ENCODE measurements at places on chromosomes 7 and 10.
A peak's percentile ranks its signal among the peaks of the same experiment; 100 is the strongest.

DNA sequence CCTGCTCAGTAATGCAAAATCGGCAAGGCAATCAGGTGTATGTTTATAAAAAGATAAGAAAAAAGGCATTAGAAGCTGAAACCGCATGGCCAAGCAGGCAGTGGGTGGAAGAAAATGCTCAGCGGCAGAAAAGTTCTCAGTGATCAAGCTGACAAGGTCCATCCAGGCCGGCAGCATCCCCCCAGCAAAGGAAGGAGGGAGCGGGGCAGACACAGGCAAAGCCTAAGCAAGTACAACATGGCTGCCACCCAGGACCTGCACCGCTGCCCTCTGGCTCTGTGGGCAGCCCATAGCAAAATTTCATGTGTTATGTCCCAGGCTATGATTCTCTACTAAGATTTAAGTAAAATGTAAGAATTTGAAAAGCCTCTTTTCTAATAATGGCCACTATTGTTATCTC lies 45.4 kb downstream of the MRPS24 start:
- no peak for DNase-seq

GRCh38 chr7:28002638-28003037 lies 178.0 kb downstream of the JAZF1 start:
- no peak for DNase-seq

DNA sequence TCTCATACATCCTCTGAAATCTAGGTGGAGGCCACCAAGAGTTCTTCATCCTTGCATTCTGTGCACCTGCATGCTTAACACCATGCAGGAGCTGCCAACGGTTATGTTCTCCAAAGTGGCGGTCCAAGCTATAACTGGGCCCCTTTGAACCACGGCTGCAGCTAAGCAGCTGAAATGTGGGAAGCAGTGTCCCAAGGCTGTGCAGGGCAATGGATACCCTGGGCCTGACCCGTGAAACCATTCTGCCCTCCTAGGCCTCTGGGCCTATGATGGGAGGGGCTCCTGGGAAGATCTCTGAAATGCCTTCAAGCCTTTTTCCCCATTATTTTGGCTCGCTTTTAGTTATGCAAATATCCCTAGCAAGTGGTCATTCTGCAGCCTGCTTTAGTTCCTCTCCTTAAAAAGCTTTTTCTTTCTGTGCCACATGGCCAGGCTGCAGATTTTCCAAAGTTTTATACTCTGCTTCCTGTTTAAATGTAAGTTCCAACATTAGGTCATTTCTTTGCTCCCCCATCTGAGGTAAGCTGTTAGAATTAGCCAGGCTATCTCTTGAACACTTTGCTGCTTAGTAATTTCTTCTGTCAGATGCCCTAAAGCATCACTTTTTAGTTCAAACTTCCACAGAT lies 7.7 kb upstream of the GTPBP4 start:
- DNase-seq = no peak

- DNase-seq = no peak
Measured at GRCh38 chr7:152200395-152200794, 174.9 kb downstream of the GALNT11 start.

DNA sequence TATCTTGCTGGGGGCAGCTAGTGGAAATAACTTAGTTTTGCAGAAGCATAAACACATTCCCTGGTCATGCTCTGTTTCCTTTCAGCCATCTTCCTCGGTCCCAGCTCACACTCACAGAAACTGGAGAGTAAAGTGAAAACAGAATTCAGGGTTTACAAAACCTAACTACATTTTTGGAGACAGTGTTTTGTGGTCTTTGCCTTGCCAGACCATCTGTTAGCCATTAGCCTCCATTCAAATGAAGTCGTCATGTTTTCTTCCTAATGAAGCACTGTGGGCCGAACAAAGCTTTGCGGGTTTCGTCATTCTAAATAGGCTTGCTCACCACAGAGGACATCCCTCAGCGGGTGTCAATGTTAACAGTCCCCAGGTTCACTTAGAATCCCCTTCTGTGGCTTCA lies 214.6 kb upstream of the TMEM72 start:
- no peak for DNase-seq

- no peak for DNase-seq
Measured at GRCh38 chr7:112280267-112280666, 73.8 kb downstream of the ZNF277 start.

GRCh38 chr7:20352573-20353306 lies 22.0 kb downstream of the ITGB8 start:
- DNase-seq = no peak

- DNase-seq = no peak
Measured at GRCh38 chr10:30500963-30501504, 67.0 kb downstream of the MAP3K8 start.

GRCh38 chr10:26064106-26064505 lies 130.1 kb downstream of the MYO3A start:
- DNase-seq = no peak

DNA sequence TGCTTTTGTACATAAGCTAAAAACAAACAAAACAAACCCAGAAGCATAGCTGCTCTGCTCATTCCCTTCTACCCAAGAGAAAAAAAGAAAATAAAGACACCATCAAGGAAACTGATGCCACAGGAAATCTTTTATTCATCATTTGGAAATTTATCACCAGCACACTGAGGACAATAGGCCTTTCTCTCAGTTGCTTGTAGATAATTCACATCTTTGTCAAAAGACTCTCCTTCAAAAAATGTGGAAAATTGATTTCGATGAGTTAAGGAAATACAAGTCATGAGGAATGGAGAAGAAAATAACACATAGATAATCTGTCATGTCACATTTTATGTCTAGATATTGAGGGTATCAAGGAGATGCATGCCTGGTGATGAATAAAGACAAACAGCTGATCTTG lies 53.5 kb downstream of the ZNF37A start:
- DNase-seq = no peak

DNA sequence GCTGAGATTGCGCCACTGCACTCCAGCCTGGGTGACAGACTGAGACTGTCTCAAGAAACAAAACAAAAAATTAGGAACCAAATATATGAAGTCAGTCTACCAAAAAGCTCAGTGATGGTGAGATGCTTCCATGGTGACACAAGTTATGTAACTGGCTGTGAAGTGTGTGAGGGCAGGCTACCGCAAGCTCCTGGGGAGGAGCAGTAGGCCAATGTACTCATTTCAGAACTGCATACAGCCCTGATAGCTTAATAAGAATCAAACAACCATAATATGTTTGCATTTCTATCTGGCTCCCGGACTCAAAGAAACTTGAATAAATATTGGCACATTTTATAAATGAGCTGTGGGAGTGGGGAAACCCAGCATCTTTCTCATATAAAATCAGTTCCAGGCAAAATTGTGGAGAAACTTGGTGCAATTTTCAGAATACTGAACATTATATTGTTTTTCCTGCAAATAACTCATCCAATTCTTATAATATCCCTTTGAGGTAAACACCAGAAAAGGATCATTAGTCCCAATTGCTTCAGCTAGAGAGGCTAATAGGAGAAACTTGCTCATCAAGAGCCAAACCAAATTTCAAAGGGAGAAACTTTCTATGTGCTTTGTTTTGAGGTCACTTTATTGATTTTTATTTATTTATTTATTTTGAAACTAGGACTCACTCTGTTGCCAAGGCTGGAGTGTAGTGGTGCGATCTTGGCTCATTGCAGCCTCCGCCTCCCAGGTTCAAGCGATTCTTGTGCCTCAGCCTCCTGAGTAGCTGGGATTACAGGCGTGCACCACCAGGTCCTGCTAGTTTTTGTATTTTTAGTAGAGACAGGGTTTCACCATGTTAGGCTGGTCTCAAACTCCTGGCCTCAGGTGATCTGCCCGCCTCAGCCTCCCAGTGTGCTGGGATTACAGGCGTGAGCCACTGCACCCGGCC lies 127.0 kb downstream of the SORCS1 start:
- no peak for DNase-seq

DNA sequence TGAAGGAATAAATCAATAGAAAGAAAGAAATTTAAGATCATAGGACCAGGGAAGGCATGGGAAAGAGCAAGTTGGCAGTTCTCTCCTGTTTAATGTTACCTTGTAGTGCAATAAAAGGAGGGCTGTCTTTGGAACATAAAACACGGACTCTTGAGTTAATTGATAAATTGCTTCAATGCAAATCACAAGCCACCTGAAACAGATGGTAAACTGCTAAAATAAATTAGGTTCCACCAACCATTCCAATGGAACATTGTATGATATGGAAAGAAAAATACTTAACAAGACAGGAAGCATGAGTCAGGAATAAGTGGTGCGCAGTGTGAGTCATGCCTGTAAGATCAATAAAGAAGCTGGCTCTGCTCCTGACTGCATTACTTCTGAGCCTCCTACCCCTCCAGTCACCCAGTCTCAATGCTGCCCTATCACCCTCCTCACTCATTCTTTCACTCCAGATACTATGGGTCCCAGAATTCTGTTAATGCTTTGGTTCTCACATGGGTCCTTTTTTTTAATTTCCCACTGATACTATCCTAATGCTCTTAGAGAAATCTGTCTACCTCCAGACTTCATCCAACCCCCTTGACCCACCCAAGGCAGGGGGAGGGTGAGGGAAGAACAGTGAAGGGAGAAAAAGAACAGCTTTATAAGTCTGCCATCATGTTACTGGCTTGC lies 78.9 kb downstream of the LRRC17 start:
- DNase-seq = no peak

- no peak for DNase-seq
Measured at GRCh38 chr7:10429511-10429910, 544.2 kb upstream of the PHF14 start.

- no peak for DNase-seq
Measured at GRCh38 chr7:50766849-50767207, 15.9 kb downstream of the GRB10 start.

DNA sequence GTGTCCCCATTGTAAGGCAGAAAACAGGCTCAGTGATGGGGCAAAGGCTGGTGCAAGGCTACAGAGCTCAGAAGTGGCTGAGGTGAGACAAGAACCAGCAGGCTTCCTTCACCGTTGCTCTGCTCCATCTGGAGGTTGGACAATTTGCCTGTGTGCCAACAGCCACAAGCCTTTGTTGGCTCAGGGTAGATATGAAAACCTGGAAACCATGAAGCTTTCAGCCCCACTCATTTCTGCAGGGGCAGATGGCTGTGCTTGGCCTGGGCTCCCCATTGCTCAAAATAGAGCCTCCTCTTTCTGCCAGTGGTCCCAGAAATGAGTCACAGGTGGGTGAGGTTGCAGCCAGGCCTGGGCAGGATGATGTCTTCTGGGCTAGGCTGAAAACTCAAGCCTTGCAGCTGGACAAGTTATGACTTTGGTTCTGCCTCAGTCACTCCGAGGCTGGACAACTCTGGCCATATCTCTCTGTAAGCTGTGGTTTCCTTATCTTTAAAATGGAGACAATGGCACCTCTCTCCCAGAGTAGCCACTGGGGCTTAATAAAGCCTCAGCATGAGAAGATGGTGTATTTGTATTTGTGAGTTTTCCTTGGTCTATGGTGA lies 12.2 kb upstream of the ZNF273 start:
- no peak for DNase-seq

GRCh38 chr7:127824682-127825081 lies 172.7 kb downstream of the SND1 start:
- no peak for DNase-seq

DNA sequence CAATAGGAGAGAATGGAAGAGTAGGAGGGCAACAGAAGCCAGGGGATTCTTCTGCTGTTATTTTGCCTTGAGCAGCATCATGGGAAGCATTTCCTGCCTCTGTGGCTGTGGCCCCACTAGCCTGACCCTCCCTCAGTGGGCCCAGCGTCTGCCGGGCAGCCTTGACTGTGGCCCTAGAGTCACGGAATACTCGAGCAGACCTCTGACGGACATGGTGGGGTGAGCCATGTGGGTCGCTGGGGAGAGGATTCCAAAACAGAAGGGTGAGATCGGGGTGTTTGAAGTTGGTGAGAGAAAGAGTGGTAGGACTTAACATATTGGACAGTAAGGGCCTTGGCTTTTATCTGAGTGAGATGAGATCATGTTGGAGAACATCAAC lies 8.3 kb upstream of the PRKAG2 start:
- no peak for DNase-seq

DNA sequence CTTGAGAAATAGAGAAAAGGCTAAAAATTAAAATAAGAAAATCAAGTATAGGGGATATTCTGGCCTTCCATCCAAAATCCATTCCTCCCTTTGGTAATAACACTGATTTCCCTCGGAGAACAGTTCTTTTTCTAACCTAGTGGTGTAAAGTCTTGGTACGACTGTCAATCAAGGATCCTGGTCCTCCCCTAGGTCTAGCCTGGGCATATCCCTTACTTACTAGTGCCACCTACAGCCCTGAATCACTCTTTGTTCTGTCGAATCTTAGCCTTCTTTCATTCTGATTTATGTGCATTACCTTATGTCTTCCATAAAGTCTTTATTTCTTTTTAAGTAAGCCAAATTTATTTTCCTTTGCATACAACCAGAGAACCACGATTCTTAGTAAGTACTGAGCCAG lies 298.7 kb upstream of the LRRTM3 start:
- DNase-seq = no peak

- no peak for DNase-seq
Measured at GRCh38 chr7:55533050-55533728, 39.1 kb downstream of the VOPP1 start.

- DNase-seq = no peak
Measured at GRCh38 chr10:19730167-19730906, 85.9 kb upstream of the PLXDC2 start.

DNA sequence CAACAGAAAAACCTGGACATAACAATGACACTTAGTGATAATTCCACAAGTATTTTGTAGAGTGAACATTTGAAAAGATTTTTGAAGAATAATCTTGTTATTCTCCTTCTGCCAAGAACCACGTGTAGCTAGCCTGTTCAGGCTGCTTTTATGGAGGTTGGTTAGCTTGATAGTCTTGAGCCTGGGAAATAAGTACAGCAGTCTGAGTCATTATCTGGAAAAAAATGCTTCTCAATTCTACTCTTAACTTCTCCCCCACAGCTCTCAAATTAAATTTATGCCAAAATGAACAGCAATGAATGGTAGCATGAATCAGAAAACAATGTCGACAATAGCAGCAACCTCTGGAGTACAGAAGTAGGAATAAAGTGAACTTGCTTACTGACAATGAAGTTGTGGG lies 63.2 kb downstream of the GPR37 start:
- DNase-seq = no peak

DNA sequence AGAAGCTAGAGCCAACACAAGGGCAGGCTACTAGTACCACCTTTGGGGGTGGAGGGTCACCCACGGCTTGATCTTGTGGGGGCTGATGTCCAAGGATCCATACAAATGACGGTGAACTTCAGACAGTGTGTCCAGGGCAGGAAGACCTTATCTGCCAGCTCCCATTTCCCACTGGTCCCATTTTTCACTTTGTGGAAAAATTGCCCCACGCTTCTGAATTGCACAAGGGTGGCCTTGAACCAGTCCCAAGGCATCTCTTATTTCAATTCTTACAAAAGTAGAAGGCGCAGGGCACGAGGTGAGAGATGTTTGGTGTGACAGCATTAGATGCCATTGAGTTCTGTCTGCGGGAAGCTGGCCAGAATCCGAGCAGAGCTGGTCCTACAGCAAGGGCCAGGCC lies 252.7 kb upstream of the CELF2 start:
- no peak for DNase-seq

GRCh38 chr10:102120142-102120990 lies at the start of gene LDB1:
Gene LDB1 (minus strand): TSS chr10:102120368. CDS start chr10:102120110, 258 bp downstream.
- peak; percentile 76 for DNase-seq

- no peak for DNase-seq
Measured at GRCh38 chr10:96505150-96506136, 8.3 kb downstream of the TLL2 start.
